NCI-H774 (cell line): ENCODE measurements at places on chromosomes 7 and 10.

- DNase-seq, result no peak
Observed at GRCh38 chr7:18901351-18901750, 216.1 kb downstream of the TWIST1 start.

- DNase-seq, result no peak
Observed at GRCh38 chr7:21611129-21611528, 68.3 kb downstream of the DNAH11 start.

- peak; percentile 37 for DNase-seq
Observed at GRCh38 chr10:43715334-43715733, 66.7 kb upstream of the ZNF32 start.

DNA sequence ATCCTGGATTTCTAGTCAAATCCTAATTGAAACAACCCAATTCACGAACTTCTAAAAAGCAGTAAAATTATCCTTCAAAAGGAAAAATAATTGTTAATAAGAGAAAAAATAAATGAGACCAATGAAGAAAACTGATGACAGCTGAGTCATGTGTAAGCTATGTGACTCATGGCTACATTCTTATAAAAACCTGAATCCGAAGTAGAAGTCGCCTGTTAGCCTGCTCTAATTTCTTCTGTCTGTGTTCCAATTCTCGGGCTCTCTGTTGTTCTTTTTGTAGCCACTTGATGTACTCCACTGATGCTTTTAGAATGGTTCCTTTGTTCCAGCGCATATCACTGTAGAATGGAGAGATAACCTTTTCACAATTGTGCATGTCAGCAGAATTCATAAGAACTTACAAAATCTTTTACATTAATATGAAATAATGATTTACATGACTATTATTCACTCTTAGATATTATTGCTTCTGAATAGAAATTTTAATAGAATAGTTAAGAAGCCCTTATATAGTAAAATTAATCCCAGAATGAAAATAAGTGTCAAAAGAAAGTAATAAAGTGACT lies 88.8 kb downstream of the TFEC start:
- no peak for DNase-seq

DNA sequence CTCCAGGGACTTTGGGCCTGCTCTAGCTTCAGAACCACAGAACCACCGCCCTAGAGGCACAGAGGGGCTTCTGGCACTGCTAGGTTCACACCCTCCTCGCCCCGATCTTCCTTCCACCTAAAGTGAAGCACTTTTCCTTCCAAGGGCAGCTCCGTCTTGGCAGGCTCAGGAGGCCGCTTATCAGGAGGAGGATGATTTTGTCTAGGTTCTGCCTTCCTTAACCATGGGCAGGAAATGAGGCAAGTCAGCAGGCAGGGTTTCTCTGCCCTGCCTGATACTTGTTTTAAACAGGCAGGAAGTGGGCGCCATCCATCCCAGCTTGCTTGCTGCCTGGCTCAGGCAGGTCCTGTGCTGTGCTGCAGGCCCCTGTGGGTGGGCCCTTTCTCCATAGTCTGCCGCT lies 8.3 kb upstream of the ATP6V0E2 start:
- DNase-seq, result no peak

DNA sequence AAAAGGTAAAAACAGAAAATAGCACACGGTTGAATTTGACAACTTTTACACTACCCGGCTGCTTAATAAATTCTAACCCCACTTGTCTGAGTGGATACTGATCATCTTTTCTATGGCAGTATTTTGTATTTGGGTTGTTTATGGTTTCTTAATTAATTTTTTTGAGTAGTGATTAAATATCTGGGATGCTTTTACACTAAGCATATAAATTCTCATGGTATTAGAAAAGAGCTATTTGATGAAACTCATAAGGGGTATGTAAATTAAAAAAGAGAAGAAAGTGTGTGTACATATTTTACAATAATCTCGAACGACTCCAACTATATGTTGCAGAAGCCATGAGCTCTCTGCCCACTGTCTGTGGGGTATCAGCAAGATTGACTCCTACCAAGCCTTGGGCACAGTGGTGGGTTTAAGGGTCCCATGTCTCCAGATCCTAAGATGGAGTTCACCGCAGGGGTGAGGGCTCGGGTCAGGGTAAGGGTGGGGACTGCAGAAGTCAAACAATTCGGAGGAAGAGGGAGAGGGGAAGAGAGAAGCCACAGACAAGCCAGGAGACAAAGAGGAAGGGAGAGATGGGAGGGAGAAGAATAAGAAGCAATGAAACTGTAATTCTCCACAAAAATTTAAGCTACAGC lies 7.6 kb upstream of the HOXA13 start:
- no peak for DNase-seq

- no peak for DNase-seq
Observed at GRCh38 chr7:150428671-150429451, 21.6 kb upstream of the GIMAP8 start.

DNA sequence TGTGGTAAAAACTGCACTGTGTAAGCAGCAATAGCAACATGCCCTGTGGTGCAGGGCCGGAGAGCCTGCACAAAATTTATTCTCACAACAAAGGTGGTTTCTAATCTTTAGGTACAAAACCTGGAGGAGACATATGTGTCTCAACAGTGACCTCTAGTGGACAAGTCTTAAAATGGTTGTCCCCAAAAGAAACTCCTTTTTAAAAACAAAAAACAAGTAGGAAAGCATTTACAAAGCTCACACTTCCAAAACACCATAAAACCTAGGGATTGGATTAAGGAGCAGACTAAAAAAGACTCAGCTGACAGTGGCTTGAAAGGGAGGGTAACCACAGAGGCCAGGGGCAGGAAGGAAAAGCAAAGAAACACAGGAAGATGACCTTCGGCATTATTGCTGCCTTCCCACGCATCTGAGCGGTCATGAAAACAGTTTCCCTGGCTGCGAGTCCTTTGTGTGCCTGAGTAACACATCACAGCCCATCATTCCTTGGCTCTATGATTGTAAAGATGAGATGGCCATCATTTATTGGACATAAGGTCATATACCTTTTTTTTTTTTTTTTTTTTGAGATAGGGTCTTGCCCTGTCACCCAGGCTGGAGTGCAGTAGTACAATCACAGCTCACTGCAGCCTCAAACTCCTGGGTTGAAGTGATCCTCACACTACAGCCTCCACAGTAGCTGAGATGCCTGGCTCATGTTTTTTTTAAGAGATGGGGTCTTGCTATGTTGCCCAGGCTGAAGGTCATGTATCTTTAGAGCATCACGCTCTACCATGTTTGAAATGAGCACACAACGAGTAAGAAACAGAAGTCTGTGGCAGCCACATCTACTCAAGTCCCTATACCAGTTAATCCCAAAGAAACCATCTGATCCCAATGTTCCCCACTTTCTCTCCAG lies 39.5 kb downstream of the RSU1 start:
- DNase-seq, result peak; percentile 46

DNA sequence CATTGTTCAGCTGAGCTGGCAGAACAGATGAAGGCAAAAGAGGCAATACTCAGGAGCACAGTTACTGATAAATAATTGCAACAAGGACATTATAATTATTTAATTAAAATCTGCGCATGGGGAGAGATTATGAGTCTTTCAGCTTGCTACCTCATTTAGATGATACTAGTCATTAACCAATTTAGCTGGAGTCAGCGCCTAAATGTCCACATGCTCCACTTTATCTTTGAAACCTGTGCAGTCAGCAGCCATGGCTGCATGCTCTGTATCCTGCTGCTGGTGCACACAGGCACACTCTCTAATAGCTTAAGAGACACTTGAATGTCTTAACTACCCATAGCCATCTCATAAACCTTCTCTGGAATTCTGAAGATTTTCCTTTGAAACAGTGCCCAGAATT lies 196.8 kb downstream of the PPP1R3A start:
- DNase-seq, result no peak
